Cerebellar nuclear complex (tissue), 1 donor: ENCODE measurements at places on chromosomes 7 and 10.

- DNase-seq = no peak
Measured at GRCh38 chr7:122161628-122162027, 17.6 kb upstream of the AASS start.

DNA sequence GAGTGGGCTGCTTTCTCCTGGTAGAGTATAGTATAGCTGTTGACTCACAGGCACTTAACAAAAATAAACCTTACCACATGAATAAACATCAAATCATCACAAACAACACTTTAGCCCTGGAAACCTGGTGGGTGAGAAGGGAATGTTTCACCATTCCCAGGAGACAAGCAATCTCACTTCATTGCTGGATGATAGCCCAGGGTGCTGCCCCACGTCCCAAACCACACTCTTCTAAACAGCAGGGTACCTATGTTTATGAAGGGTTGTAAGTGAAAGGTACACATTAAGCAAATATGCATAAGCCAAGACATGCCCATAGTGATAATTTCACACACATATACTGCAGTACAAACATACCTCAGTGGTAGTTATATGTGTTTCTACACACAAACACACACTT lies 276.2 kb downstream of the FGFR2 start:
- no peak for DNase-seq

- no peak for DNase-seq
Measured at GRCh38 chr7:70459546-70459945, 672.4 kb upstream of the GALNT17 start.

DNA sequence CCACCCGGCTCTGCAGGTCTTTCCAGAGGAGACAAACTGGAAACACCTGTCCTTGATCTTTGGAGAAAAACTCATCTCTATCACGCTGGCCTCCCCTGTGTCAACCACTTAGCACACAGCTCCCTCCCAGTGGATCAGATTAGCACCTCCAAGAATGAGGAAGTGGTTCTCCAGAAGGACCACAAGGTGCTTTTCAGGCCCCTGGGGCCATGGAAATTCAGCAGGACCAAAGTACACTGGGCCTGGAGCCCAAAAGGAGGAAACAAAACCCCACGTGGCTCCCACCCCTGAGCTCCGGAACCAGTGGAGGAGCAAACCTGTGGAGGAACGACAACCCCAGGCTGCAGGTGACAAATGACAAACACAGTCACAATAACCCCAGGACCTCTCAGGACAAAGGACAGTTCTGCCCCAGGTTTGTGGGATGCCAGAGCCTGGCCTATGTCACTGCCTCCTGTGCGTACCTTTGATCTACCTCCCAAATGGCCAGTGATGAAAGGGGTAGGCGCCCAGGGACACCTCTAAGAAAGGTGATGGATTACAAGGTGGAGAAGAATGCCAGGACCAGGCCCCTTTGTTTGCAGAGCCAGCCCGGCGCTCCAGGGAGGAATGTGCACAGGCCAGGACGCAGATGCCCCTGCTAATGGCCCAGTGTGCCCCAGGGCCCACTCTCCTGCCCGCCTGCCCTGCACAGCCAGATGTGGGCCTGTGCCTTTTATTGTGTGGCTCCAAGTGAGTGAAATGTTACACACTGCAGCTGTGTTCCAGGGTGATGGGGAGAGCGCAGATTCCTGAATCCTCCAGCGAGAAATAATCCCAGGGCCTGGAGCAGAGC lies 5.7 kb downstream of the TNS3 start:
- DNase-seq = no peak

- no peak for DNase-seq
Measured at GRCh38 chr10:96638696-96639095, 51.9 kb upstream of the TM9SF3 start.

- no peak for DNase-seq
Measured at GRCh38 chr10:75836064-75836463, 404.6 kb downstream of the LRMDA start.

- DNase-seq = no peak
Measured at GRCh38 chr10:12400266-12400931, 51.1 kb downstream of the CAMK1D start.

GRCh38 chr10:100020142-100020885 lies 10.6 kb upstream of the DNMBP start:
- DNase-seq = no peak

- no peak for DNase-seq
Measured at GRCh38 chr7:69184339-69184738, 413.9 kb upstream of the AUTS2 start.

DNA sequence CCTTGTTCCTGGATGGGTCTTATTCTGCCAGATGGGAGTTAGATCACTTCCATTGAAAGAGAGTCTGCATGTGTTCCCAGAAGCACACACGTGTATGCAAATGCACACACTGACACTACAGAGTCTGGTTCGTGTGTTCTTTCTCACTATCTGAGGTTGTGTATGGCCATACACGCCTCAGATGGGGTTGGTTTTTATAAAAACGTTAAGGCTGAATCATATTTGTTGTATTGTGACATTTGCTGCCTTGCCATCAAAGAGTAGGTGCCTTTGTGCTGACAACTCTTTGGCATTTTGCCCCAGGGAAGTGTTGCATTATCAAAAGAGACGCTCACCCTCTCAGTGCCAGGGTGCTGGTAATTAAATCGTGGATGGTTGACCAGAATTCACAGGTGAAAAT lies 37.7 kb upstream of the HDAC9 start:
- DNase-seq = no peak

DNA sequence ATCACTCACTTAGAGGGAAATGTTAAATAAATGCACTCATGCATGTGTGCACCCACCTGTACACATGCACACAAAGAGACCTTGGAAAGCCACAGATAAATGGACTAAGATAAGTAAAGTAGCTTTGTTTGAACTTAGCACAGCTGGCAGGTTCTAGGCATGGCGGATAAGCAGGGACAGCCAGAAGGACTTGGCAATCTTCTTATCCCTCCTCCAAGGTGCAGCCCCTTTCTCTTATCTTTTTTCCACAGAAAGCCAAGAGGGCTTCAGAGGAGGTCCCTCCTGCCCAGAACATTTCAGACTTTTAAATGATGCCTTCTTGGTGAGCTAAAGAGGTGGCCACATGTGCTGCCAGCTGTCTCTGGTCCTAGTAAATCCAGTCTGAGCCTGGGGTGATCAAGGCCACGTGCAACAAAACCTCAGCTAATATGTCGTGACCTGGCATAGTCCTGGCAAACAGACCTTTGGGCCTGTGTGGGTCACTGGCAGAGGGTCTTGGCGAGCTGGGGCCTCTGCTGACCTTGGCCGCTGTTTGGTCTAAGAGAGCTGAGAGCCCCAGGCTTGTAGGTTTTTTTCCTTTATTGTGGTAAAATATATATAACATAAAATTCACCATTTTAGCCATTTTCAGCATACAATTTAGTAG lies 43.2 kb upstream of the SLC35B4 start:
- no peak for DNase-seq

DNA sequence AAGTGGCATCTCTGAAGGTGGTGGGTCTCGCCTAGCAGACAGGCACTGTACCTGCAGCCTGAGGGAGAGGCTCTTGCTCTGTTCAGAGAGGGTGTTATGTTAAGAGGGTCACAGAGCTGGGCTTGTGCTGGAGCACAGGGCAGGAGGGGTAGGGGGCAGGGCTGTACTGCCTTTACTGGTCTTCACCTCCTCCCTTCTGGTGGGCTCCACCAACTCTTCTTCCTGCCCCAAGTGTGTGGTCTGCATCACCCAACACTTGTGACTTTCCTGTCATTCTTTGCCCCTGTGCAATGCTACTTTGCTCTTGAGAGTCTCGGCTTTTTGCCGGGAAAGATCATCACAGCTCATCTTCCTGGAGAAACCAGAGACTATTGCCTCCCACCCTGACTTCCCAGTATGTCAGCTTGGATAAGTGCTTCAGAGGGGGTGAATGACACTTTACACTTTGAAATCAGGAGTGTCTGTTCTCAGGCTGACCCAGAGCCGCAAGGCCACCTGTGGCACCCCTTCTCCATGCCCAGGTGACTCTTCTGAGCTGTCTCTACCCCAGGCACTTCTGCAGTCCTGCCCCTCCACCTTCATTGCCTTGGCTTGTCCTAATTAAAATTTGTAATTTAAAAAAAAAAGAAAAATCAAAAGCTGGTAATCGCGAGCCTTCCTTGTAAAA lies 38.4 kb upstream of the IKZF1 start:
- no peak for DNase-seq

DNA sequence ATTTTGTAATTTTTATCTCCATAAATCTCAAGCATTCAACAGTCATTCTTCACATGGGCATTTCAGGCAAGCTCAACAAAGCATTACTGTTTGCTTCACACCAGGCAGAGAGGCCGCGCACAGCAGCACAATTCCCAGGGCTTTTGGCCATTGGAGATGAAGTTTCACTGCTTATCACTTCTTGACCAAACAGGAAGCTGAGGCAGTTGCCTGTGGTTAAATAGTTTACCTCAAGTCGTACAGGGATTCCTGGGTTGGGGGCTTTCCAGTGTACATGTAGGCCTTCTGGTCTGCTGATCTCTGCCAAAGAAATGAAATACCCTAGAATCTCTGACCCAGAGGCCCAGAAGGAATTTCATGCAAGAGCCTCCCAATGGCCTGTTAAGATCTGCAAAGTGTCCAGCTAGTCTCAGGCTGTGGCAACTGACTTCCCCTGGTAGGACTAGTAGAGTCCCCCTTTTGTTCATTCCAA lies 11.2 kb upstream of the PRDX3 start:
- no peak for DNase-seq

- DNase-seq = no peak
Measured at GRCh38 chr7:11706666-11707605, 125.1 kb downstream of the THSD7A start.

DNA sequence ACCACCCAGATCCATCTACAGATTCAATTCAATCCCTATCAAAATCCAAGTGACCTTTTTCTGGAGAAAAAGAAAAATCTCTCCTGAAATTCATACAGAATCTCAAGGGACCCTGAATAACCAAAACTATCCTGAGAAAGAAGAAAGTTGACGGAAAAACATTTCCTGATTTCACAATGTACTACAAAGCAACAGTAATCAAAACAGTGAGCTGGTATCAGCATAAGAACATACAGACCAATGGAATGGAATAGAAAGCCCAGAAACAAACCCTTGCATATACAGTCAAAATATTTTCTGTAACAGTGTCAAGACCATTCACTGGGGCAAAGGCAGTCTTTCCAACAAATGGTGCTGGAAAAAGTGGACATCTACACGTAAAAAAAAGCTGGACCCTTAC lies 89.9 kb downstream of the JMJD1C start:
- DNase-seq = no peak

DNA sequence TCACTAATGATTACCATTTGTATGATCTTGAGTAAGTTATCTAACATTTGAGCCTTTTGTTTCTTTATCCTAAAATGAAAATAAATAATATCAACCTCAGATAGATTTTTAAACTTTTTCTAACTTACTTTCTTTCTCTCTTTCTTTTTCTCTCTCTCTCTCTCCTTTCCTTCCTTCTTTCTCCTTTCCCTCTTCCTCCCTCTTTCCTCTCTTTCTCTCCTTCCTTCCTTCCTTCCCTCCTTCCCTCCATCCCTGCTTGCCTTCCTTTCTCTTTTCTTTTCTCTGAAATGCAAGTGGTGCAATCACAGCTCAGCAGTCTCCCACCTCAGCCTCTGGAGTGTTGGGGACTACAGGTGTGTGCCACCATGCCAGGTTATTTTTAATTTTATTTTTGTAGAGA lies 132.9 kb upstream of the ASAH2 start:
- DNase-seq = no peak

GRCh38 chr10:94403380-94404213 lies 1.3 kb downstream of the TBC1D12 start:
- no peak for DNase-seq

GRCh38 chr10:35421553-35422178 lies 85.4 kb downstream of the CCNY start:
- DNase-seq = no peak

DNA sequence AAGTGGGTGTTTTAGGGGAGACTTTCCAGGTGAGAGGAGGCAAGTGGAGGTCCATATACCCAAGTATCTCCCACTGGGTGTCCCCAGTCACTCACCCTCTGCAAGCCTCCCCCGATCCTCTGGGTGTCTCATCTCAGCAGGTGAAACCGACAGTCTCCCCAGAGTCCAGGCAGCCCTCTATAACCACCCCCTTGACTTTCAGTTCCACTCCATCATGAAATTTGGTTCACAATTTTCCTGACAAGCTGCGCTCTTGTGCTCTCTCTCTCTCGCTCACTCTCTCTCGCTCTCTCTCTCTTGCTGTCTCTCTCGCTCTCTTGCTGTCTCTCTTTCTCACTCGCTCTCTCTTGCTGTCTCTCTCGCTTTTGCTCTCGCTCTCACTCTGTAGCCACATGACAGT lies 8.1 kb upstream of the RABGEF1 start:
- DNase-seq = no peak

GRCh38 chr10:86971232-86971991 lies 3.1 kb downstream of the ADIRF start:
- no peak for DNase-seq

- DNase-seq = no peak
Measured at GRCh38 chr10:104100795-104101194, 15.1 kb upstream of the COL17A1 start.

DNA sequence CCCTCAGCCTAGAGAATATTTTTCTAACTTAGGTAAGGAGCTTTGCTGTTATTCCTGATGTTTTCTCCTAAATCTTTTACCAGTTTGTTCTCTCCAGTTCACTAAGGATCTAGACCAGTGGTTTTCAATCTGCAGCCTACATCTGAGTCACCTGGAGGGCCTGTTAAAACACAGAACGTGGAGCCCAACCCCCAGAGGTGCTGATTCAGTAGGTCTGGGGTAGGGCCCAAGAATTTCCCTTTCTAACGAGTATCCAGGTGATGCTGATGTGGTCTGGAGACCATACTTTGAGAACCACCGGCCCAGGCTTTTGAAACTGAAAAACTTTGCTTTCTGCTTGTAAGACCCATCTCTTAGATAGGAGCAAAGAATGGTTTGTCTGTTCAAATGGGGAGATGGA lies 51.2 kb upstream of the KMT2E start:
- DNase-seq = no peak

DNA sequence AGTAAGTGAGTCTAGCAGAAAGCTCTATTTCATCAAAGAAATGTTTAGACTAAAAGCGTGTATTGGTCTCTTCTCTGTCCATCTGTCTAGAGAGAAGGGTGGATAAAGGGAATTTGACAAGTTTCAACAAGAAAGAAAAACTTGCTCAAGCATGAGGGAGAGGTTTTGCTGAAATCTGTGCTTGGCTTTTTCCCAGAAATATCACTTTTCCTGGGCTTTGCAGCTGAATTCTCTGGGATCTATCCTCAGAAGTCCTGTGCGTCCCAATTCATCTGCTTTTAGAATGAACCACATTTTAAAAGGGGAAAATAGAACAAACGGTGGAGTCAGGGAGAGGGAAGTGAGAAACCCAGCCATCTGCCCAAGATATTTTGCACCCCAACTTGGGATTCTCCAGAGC lies 59.6 kb upstream of the CELF2 start:
- no peak for DNase-seq

DNA sequence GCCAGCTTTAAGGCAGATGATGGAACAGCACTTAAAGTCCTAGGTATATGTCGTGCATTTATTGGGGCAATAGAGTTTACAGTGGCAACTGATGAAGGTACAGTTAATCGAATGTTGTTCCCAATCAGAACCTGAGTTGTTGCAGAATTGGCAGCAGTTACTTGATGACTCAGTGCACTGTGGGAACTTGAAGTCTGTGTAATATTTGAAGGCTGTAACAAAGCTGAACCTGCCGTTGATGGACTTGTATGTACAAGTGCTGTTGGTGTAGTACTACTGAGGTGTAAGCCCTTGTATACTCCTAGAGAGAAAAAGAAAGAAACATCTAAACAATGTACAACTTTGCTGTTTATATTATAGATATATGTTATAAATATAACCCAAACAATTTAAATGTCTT lies 75.3 kb downstream of the EPC1 start:
- no peak for DNase-seq

- DNase-seq = no peak
Measured at GRCh38 chr10:119339109-119339508, 131.7 kb downstream of the GRK5 start.
